ENCODE measurements at places on chromosomes 11 and 22.

- no peak for ATAC-seq
Observed at GRCh38 chr11:115784796-115785521, 280.7 kb upstream of the CADM1 start.

DNA sequence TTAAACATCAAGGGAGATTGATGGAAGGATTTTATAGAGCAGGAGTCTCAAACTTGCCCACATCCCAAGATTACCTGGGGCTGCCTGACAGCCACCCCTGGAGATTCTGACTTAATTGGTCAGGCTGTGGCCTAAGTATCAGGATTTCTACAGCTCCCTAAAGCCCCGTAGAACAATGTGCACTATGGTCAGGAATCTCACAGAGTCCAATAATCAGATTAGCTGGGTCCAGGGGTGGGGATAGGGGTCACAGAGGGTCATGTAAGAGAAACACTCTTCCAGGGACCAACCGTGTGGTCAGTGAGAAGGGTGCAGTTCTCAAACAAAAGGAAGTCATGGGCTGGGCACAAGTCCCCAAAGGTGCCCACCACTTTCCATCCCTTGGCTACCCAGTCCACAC lies 20.5 kb upstream of the FBLN1 start:
- no peak for ATAC-seq

DNA sequence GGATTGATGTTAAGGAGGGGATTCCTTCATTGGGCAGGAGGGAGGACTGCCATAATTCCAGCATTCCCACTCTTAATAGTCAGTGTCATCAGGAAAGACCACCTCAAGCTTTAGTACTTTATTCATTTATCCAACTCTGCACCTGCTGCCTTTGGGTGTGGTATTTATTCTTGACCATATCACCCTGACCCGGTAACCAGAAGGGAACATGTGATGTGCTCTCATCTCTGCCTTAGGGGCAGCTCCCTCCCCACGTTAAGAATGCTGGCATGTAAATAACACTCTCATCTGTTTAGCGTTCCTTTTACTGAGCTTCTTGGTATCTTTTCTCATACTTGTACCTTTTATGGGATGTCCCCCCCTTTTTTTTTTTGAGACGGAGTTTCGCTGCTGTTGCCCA lies 7.7 kb downstream of the CAT start:
- ATAC-seq, result no peak

GRCh38 chr11:92558323-92558722 lies 333.7 kb downstream of the FAT3 start:
- ATAC-seq, result no peak

DNA sequence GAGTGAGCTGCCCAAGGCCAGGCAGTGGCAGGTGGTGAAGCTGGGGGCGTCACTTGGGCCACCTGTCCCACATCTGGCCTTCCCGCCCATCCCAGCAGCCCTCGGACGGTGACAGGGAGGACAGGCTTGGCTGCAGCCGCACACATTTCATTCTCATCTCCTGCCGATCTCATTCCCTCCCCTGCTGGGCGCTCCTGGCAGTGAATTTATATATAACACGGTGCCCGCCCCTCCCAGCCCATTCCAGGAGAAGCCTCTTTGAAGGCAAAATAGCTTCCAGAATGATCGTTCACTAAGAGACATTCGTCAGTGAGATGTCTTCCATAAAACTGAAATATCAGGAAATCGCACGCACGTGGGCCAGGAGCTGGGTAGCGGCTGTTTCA lies 861.3 kb downstream of the TBC1D22A start:
- ATAC-seq, result no peak

- no peak for ATAC-seq
Observed at GRCh38 chr22:31584804-31585160, 77.2 kb downstream of the PISD start.

DNA sequence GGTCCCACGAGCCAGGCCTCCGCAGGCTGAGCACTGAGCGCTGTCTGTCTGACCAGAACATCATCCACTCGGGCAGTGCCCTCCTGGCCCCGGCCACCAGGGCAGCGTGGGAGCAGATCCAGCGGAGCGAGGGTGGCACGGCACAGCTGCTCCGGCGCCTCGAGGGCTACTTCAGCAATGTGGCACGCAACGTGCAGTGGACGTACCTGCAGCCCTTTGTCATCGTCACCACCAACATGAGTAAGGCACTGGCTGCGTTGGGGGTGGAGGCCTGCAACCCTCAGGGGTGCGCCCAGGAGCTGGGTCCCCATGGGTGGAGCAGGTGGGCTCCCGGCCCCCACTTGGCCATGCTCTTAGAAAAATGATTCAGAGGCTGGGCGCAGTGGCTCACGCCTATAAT lies 49.7 kb upstream of the PRODH start:
- no peak for ATAC-seq

DNA sequence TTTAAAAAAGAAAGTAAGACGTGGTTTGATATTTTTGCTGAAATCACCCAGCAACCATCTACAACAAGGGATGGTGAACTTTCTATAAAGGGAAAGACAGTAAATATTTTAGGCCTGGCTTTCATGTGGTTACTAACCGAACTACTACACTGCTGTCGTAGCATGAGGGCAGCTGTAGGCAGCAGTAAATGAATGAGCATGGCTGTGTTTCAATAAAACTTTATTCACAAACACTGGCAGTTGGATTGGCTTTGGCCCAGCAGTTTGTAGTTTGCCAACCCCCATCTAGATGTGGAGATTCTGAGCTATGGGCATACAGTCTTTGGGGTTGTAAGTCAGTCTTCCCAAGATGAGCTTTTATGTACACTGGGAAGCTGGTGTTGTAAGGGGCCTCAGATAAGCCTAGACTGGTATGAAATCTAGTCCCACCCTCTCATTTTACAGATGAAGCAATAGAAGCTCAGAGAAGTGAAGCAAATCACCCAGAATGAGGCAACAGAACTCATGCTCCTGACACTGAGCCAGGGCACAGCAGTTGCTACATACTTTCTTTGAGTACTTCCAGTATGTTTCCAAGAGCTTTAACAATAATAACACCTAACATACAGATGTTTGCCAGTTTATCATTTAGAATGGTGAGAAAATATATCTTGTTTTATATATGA lies 204.4 kb downstream of the ADAMTS15 start:
- ATAC-seq, result no peak

GRCh38 chr11:34104680-34105078 lies 750 bp upstream of the NAT10 start:
- ATAC-seq, result no peak

DNA sequence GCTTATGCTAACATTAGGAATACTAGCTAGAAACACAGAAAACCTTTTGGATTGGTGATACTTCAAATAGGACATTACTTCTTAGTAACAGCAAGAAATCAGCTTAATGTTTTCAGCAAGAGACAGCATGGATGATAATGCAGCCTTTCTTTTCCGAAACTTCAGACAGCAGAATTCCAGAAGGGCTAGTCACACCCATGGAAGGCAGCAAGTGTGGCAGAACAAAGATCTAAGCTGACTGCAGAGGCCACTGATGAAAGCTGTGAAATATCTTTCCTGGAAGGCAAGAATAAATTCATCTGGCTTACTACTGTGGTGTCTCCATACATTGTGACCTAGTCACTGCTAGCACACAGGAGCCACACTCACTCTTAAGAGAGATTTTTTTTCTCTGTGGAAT lies 100.3 kb downstream of the CCDC83 start:
- no peak for ATAC-seq

GRCh38 chr11:2796508-2797113 lies 89.0 kb downstream of the CDKN1C start:
- no peak for ATAC-seq

DNA sequence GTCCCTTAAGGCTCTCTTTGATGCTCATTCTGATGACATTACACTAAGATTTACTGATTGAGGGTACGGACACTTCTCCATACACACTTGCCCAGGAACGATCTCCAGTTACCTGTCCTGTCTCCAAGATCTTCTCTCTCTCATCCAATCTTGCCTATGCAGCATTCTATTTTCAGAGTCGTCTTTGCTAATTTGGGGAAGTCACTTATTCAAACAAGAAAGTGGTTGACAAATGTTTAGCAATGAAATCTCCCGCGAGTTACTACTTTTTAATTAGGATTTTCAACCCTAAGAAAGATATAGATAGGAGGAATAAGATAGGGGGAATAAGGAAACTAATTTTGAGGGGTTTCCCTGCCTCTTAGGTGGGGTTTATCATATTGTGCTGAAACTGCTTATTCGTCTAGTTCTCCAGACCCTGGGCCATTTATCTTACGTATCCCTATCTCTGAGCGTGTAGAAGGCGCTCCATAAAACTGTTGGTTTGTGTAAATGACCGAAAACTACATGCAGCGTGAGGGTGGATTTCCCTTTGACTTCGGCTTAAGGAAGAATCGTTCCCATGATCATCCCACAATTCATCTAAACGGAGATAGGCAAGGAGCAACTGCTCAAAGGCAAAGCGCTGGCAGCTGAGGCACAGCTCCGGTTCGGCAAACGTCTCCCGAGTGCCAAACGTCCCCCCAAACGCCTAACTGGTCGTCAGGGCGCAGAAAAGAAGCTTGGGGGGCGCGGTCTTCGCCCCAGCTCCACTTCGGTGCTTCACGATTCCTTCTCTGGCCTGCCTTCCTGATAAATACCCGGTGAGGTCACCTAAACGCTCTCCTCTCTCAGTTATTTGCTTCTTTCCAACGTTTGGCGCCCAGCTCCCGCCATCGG lies 804 bp downstream of the APIP start:
- no peak for ATAC-seq

DNA sequence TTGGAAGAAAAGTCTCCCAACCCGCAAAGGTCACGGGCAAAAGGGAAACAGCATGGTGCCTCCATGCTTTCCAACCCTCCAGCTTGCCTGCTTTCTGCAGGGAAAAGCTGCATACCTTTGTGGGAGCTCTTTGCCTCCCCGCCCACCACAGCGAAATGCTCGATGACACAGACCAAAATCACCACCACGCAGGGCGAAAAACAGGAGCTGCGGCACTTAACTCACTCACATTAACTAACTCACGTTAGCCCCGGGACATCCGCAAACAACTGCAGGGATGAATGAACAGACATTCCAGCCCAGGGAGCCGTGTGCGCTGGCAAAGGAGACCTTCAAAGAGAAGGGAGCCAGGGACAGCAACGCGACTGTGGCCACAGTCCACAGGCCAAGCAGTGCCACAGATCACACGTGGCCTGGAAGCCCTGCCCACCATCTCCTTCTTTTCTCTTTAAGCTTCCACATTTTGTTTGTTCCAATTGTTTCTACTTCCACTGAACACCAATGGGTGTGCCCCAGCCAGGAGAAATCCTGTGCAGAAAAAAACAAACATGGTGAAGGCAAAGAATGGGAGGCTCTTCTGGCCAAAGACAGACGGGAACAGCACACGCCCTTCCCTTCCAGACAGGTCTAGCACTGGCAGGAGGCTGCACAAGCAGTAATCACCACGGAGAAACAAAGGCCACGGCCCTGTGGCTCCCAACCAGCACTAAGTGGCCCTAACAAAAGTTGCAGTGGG lies 39.3 kb downstream of the DUSP8 start:
- ATAC-seq, result no peak

DNA sequence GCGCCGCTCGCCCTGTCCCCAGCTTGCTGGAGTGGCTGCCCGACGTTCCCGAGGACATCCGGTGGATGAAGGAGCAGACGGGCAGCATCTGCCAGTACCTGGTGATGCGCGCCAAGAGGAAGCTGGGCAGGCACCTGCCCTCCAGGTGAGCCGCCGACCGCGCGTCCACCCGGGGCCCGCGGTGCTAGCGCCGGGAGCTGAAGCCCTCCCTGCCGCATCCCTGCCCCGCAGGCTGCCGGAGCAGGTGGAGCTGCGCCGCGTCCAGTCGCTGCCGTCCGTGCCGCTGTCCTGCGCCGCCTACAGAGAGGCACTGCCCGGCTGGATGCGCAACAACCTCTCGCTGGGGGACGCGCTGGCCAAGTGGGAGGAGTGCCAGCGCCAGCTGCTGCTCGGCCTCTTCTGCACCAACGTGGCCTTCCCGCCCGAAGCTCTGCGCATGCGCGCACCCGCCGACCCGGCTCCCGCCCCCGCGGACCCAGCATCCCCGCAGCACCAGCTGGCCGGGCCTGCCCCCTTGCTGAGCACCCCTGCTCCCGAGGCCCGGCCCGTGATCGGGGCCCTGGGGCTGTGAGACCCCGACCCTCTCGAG lies 3.3 kb upstream of the CRACR2B start:
- no peak for ATAC-seq

- no peak for ATAC-seq
Observed at GRCh38 chr11:119854521-119854920, 125.5 kb upstream of the NECTIN1 start.

DNA sequence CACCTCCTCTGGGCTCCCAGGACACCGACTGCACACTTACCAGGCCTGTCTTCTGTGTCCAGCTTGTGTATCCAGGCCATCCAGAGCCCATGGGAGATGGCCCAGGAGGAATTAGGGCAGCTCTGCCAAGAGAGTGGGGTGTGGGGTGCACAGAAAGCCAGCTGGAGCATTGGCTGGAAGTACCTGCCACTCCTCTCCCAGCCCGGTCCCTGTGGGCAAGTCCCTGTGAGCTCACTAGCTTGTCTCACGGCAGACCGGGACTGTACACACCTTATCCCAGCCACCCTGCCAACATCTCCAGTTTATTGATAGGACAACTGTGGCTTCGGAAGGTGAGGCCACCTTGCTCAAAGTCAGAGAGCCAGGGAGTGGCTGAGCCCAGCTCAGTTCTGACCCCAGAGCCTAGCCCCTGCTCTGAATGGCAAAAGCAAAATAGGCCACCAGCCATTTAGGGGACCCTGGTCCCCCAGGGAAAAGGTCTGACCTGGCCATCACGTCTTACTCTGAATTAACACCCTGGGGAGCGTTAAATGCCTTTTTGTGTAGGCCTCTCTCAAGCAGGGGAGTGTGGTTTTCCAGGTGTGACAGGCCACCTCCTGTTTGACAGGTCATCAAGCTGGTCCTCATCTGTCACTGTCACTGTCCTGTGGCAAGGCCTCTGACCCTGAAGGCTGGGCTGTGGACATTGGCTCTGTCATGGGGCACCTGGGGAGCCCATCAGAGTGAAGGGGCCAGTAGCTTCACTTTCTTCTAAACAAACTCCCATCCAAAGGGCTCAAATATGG lies 15.1 kb downstream of the UQCR10 start:
- ATAC-seq, result no peak

GRCh38 chr11:113137713-113138529 lies 176.5 kb upstream of the TTC12 start:
- ATAC-seq, result no peak

GRCh38 chr11:118929501-118930093 lies 3.9 kb upstream of the BCL9L start:
- peak; percentile 6 for ATAC-seq

DNA sequence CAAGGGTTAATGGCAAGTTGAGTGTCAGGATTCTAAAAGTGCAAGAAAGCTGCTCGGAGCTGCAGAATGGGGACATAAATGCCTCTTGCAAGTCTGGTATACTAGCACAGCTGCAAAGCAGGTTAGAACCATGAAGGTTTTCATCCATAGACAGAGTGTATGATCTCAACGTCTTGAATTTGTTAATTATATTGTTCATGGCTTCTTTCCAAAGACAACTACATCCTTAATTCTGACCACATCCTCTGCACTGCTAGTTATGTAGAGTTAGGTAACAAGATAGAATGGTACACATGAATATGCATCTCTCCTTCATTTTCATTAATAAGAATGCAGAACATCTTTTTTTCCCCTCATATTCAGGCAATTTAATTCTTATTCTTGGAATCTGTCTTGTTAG lies 34.2 kb downstream of the EXPH5 start:
- ATAC-seq, result no peak

- ATAC-seq, result no peak
Observed at GRCh38 chr11:78806214-78807004, 231.7 kb upstream of the NARS2 start.

- no peak for ATAC-seq
Observed at GRCh38 chr11:73274722-73275380, 2.7 kb downstream of the P2RY6 start.

- no peak for ATAC-seq
Observed at GRCh38 chr22:47030881-47031627, 268.6 kb downstream of the TBC1D22A start.

Data from activated CD4-positive, CD25-positive, alpha-beta regulatory T cell treated with anti-CD3 and anti-CD28 coated beads, Interleukin-2, amount 50 U/mL, for 24 hours (primary cell).